ENCODE measurements at places on chromosomes 5 and 9. TPM values are rescaled to one million over a fixed set of nuclear protein-coding genes. Genes with fewer than 3 reads are reported as not detected.

Gene DPYSL3
- total RNA-seq, result 26.5 TPM

Gene BAAT
- total RNA-seq, result 0.06 TPM

Gene KCNV2
- total RNA-seq, result not detected

Gene SVEP1
- 157 TPM for total RNA-seq
